ENCODE measurements at places on chromosomes 5 and 9.

- no peak for DNase-seq
Observed at GRCh38 chr5:125750861-125751186, 672.4 kb upstream of the GRAMD2B start.

- DNase-seq: no peak
Observed at GRCh38 chr5:92518318-92518904, 1062.6 kb downstream of the NR2F1-AS1 start.

DNA sequence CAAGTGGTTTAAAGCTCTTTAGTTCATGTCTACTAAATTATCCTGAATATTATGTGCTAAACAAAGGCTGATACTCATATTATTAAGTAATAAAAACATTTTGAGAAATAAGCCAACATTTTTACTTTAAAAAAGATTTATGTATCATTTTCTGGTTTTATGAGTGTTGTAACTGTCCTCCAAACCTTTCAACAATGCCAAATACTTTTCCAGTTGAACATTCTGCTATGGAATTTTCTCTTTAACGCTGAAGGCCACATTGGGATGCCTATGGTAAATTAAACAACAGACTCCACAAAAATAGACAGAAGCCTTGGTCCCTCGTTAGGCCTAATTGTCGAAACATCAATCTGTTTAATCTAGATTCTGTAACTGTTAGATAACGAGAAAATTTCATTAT lies 131.3 kb downstream of the GLIS3 start:
- no peak for DNase-seq

DNA sequence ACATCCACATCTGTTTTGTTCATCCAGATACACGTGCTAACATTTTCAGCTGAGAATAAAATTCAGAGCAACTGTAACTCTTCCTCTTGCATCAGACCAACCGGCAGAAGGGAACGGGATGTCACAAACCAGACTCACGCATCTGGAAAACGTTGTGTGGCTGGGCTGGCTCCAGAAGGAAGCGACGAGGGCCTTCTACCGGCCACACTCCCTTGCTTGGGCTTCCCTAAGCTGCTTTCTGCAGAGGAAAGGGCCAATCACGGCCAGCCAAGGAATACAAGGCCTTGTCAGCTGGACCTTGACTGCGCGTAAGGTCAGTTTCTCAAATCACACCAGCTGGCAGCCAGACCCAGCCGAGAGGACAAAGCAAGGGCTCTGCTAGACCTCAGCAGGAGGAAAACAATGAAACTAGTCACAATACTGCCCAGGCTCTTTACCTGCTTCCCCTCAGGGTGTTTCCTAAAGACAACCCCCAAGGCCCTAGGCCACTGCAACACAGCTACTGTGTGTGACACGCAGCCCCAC lies 106.1 kb downstream of the THBS4 start:
- DNase-seq: no peak

GRCh38 chr9:89743216-89743572 lies 138.4 kb downstream of the GADD45G start:
- DNase-seq: no peak

DNA sequence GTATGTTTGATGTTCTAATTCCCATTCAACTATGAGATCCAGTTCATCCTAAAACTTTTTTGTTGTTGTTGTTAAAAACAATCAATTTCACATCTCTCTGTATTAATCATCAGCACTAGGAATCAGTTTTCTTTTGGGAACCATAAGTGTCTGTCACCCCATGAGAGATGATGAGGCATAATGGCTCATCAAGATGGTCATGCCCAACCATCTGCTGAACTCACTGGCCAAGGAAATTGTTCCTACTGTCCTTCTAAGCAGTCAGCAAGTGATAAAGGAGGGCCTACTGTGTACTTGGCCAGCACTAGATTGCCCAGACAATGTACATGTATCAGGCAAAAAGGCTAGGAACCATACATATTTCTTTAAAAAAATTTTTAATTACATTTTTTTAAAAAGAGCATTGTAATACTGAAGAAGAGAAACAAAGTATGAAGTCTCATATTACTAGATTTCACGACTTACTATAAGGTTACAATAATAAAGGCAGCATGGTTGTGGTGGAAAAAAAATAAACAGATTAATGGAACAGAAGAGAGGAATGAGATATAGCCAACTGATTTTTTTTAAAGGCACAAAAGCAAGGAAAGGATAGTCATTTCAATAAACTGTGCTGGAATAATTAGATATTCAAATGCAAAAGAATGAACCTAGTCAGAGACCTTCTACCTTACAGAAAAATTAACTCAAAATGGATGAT lies 458.3 kb downstream of the SPOCK1 start:
- DNase-seq: no peak

- no peak for DNase-seq
Observed at GRCh38 chr9:10928372-10928771, 315.6 kb upstream of the PTPRD start.

All from RWPE2 (cell line).